T-helper 17 cell (primary cell): ENCODE measurements at places on chromosomes 12 and 14. TPM values are rescaled to one million over a fixed set of nuclear protein-coding genes. Genes with fewer than 3 reads are reported as not detected.

Gene STAC3
- 1.6 TPM for total RNA-seq

Gene LGMN
- total RNA-seq, result 5.2 TPM

Gene TAC3
- not detected for total RNA-seq

Gene ASB2
- 6.5 TPM for total RNA-seq

Gene SPIC
- total RNA-seq, result not detected

Gene TSPAN9
- total RNA-seq, result 24.2 TPM

Gene NAV3
- not detected for total RNA-seq

Gene PTHLH
- total RNA-seq, result not detected
